HEK293T (cell line): ENCODE measurements at places on chromosomes 7 and 10.
A peak's percentile ranks its signal among the peaks of the same experiment; 100 is the strongest.

GRCh38 chr10:133230387-133231195 lies 574 bp downstream of the UTF1 start:
- DNase-seq = peak; percentile 78

DNA sequence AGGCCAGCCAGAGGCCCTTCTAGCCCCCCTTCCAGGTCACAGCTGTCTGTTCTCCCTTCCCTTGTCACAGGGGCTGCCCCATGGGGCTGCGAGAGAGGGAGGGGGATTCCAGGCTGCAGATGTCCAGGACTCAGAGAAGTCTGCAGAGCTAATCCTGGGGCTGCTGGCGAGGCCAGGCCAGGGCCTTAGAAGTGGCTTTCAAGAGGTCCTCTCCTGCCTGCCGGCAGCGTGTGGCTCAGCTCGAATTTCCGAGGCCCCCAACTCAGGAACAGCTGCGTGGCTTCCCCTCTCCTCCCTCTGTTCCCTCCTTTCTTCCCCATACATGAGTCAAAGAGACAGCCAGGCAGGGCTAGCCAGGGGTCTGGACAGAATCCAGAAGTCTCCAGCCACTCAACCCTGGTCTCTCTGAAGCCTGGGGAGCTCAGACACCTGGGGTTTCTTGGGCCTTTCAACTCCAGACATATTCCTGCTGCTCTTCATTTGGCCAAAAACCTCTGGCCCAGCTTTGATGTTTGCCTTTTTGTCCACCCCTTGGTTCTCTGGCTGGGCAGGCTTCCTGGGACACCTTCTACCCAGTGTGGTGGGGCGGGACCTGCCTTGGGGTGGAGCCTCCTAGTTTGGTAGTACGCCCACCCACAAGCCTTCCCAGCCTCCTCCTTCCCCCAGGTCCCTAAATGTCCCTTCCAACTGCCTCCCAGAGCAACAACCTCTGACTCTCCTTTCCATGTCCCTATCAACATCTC lies 21.8 kb upstream of the EIF5AL1 start:
- no peak for DNase-seq

GRCh38 chr7:39413636-39414223 lies 152.5 kb upstream of the YAE1 start:
- DNase-seq = no peak

DNA sequence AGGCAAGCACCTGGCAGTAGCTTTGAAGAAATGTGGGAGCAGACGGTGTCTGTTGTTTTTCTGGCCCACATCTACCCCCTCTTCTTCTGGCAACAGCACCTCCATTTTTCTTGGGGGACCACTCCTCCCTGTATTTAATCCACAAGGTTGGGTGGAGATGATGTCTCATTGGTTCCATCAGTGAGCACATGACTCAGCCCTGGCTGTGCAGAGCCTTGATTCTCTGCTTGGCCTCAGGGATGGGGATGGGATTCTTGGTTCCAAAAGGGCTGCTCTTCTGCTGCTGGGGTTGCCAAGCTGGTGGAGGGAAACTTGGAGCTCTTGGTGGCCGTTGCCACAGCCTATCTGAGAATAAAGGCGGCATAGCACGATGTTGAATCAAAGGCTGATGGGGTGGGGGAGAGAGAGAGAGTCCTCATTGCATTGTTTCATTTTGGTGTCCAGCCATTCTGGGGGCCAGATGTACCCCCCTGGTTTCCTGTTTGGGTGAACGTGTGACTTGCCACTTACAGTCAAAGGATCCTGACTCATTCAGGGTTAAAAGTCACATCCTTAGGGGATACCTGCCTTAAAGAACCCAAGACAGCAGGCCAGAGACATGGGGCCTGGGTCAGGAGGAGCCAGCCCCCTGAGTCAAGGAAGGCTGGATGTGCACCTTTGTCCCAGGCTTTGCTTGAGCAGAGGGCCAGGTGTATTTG lies 25.9 kb downstream of the GRK5 start:
- DNase-seq = no peak

GRCh38 chr10:1094112-1095057 lies 38.2 kb downstream of the WDR37 start:
- no peak for DNase-seq

GRCh38 chr7:57198801-57199200 lies 66.6 kb upstream of the ZNF479 start:
- DNase-seq = no peak

DNA sequence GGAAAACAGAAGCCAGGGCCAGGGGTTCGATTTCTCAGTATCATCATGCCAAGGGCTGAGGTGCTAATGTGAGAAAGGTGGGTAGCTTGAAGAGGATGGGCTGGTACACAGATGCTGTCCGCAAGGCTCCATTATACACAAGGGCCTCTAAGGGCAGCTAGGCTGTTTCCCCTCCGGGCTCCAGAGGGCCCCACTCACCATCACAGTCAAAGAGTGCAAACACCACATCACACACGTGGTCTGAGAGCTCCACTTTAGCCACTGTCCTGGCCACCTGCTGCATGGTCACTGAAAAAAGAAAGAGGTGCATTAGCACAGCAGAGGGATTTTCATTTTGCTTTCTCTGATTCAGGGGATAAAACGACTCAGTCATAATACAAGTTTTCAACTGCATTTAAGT lies 20.9 kb upstream of the DNAJB12 start:
- DNase-seq = peak; percentile 15

DNA sequence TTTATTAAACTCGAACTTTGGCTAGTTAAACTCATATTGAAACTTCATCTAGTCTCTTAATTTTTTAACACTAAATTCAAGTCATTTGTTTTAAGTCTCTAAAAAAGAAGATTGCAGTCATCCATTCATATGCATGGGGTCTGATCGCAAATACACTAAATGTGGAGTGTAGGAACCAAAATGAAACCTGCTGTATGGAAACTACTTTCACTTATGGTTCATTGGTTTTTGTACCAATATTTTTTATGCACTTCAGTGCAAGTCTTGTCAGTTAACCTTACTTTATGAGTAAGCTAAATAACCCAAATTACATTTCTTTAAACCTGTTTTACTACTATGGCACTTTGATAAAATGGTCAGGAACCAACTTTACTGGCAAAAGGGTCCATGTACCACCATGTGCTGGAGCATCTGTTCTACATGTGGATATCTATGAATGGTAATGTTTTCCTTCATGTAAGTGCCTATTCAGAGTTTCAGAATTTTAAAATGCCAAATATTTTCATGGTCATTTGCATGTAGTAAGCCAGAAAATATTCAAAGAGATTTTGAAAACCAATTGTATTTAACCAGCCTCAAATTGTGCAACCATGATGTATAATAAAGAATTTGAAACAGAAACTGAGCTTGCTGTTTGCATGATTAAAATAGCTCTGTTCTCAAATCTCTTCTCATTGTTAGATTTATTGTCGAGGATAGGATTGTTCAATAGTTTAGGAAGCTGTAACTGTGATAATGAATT lies 7.6 kb upstream of the SUPV3L1 start:
- no peak for DNase-seq

DNA sequence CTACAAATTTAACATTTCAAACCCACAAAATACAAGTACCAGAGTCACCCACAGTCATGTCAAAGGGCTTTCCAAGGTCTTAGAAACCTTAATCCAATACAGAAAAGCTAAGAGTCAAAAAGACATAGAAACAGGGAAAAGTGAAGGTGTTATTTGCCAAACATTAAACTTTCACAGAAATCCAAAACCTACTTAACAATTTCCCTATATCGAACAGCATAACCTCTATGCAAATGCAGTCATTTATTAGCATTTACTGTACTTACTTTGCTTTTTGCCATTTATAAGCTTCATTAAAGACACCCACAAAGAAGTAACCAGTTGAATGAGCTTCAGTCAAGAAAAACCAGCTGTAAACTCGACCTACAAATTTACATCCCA lies 1.6 kb downstream of the PANK1 start:
- DNase-seq = no peak

GRCh38 chr7:78080811-78081210 lies 282.2 kb downstream of the PHTF2 start:
- no peak for DNase-seq

- peak; percentile 24 for DNase-seq
Measured at GRCh38 chr7:13742811-13743210, 246.7 kb downstream of the ETV1 start.

DNA sequence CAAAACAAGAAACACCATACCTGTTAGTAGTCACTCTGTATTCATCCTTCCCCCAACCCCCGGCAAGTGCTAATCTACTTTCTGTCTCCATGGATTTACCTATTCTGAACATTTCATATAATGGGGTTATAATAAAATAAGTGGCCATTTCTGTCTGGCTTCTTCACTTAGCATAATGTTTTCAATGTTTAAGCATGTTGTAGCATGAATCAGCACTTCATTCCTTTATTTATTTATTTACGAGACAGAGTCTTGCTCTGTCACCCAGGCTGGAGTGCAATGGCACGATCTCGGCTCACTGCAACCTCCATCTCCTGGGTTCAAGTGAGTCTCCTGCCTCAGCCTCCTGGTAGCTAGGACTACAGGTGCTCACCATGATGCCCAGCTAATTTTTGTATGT lies 69.2 kb downstream of the HIP1 start:
- no peak for DNase-seq

DNA sequence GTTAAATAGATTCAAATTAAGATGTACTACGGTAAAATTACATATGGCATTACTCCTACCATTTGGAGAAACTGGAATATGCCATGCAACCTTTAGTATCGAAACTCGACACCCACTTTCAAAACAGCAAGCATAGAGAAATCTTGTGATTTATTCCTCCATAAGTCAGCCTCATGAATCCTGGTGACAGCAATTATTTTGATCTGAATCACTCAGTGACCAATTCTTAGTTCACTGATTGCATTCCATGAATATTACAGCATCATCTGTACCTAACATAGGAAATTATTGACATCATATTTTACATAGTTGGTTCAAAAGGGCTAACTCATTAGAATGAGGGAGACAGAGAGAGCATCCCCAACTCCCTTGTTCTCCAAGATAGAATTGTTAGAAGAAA lies 89.6 kb downstream of the CACNB2 start:
- no peak for DNase-seq

GRCh38 chr7:45892407-45893035 lies 4.2 kb downstream of the IGFBP1 start:
- no peak for DNase-seq

- DNase-seq = no peak
Measured at GRCh38 chr7:137935884-137936508, 65.9 kb downstream of the CREB3L2 start.

- no peak for DNase-seq
Measured at GRCh38 chr10:70296406-70296899, 12.6 kb upstream of the NPFFR1 start.

DNA sequence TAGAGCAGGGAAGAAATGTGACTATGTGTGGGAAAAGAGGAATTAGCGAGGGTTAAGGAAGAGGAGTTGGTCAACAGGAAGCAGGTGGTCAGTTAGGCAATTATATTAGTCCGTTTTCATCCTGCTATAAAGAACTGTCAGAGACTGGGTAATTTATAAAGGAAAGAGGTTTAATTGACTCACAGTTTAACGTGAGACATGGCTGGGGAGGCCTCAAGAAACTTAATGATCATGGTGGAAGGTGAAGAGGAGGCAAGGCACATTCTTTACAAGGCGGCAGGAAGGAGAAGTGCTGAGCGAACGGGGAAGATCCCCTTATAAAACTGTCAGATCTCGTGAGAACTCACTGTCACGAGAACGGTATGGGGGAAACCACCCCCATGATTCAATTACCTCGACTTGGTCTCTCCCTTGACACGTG lies 35.0 kb downstream of the RAMP3 start:
- no peak for DNase-seq

DNA sequence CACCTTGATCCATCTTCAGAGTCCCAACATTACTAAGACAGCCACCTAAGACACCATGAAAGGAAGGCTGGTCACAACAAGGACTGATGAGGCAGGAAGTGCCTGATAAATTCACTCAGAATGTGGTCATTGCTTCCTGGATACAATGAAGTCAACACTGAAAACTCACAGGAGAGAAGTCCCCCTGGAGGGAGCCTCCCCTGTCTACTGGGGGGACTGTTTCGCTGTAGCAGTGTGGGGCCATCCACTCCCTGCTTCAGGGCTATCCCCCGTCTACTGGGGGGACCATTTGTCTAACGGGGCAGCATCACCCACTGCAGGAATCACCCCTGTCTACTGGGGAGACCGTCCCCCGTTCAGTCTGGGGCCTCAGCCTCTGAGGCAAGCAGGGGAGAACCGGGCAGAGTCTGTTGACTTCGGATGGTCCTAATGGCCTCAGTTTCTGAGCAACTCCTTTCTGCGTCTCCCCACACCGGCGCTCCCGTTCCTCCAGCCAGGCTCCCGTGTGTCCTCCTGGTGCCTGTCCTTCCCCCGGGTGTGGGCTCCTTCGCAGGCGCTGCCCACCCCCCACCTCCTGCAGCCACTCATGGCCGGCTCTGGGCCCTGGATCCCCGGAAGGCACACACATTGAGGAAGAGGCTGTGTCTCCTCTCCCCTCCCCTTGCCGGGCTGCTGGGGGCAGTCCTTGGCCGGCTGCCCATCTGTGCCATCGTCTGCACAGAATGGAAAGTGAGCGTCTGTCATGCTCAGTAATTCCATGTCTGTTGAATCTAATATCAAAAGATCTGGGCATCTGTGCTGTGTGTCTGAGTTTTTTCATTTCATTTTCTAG lies 59.9 kb upstream of the DNAJB6 start:
- peak; percentile 12 for DNase-seq
